ENCODE measurements at places on chromosomes 5 and 9.

GRCh38 chr9:37668116-37668601, 17.4 kb downstream of the FRMPD1 start:
- DNase-seq = peak; percentile 14

- no peak for DNase-seq
These were observed 13.8 kb downstream of the FOXE1 start for GRCh38 chr9:97866848-97867247.

GRCh38 chr9:88897081-88897480, 94.2 kb upstream of the S1PR3 start:
- DNase-seq = no peak

DNA sequence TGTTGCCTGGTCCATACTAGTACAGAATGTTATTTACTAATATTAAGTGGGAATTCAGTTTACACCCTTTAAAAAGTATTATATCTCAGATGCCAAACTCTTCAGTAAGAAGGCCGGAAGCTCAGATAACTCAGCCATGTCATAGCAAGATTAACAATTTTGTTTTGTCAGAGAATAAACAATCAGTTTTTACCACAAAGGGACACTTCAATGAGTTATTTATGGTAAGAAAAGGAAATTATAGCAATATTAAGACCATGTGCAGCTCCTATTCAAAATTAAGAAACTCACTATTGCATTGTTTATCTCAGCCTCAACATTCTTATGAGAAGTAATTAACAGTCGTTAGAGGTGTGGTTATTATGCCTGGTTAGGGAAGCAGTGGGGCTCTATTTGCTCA, 13.1 kb upstream of the ARL15 start:
- DNase-seq = no peak

DNA sequence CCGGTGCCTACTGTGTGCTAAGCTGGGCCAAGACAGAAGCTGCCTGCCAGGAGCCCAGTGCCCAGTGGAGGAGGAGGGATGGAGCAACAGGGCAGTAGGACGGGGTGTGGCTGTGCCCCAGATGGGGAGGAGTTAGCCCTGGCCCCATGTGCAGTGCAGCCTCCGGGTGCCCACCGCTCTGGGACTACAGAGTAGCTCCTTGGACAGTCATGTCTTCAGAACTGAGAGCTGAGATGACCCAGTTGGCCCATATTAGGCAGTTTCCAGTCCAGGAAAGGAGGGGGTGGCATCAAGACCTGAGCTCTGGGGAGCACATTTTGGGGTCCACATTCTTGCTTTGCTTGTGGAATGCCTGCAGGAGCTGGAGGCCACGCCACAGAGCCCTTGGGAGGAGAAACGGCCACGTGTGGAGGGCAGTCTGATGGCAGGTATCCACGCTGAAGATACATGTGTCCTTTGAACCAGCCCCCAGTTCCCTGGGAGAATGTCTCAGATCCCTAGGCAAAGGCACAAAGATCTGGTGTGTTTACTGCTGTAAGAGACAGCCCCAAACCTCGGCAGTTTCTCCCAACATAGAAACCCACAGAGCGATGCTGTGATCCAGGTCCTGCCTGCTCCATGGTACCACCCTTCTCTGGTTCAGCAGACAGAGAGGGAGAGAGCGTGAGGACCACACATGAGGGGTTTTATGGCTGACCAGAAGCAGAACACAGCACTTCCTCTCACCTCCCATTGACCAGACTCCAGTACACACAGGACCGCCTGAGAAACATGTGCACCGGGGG, 46.8 kb upstream of the FCN1 start:
- DNase-seq = no peak

DNA sequence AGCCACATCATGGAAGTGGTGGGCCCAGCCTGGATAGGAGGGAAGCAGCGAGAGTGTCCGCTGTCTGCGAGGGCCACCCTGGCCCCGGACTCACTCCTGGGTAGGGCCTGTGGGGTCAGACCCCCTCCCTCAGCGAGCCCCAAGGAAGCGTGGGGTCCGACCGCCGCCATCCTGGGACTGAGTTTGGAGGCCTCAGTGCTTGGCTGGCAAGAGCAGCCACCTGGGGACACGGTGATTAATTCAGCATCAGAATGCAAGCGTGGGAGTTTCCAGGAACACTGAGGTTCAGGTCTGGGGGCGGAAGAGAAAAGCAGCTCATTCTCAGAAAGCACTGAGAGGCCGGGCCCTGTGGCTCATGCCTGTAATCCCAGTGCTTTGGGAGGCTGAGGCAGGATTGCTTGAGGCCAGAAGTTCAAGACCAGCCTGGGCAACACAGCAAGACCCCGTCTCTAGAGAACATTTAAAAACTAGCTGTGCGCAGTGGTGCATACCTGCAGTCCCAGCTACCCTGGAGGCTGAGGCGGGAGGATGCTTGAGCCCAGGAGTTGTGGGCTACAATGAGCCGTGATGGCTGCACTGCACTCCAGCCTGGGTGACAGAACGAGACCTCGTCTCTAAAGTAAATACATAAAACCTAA, 18.3 kb upstream of the CAMSAP1 start:
- no peak for DNase-seq

- DNase-seq = peak; percentile 45
These were observed 8.4 kb downstream of the TGFBI start for GRCh38 chr5:136037001-136037705.

GRCh38 chr9:6969805-6970204, 212.0 kb downstream of the KDM4C start:
- no peak for DNase-seq

DNA sequence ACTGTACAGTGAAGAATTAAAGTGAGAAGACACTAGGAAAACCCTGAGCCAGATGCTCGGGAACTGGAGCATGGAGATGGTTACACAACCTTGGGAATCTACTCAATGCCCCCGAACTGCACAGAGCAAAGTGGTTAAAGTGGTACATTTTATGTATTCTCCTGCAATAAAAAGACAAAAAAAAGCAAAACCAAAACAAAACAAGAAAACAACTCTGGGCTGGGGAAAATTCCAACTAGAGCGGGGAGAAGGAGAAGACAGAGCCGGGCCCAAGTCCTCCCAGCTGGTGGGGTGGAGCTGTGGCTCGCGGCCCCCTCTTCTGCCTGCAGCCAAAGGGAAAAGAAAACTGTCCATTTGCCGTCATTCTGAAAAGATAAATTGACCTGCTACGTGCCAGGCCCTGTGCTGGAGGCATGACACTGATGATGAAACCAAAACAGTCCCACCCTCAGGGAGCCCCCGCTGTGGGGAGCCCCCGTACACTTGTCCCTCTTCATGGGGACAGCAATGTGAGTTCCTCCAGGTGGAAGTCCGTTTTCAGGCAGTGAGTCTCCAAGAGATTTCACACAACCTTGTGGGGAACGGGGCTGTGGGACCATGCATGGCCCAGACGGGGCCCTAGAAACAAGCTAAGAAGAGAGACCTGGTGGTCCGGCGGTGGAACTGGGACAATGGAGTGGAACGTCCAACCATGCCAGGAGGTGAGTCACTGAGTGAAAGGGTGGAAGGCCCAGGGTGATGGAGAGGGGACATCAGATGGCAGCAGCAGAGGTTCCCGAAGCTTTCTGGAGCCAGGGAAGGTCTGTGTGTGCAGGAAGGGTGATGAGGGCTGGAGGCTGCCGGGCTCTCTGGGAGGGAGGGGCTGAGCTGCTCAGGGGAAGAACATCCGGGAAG, 114.8 kb upstream of the COL5A1 start:
- no peak for DNase-seq

DNA sequence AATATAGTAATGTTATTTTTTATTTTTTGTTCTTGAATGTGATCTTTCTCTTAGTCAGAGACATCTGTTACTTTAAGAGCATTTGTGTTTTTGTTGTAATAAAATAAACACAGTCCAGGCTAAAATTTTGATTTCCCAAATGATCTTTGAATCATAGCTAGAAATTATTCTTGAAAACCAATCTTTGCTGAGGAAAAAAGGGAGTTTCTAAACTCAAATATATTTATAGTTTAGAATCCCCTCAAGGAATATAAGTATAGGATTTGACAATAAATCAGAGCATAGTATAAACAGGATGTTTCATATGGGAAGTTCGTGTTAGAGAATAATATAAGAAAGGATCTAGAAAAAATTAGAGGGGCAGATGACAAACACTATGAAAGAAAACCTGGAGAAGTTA, 118.8 kb upstream of the ADAMTS19 start:
- no peak for DNase-seq

DNA sequence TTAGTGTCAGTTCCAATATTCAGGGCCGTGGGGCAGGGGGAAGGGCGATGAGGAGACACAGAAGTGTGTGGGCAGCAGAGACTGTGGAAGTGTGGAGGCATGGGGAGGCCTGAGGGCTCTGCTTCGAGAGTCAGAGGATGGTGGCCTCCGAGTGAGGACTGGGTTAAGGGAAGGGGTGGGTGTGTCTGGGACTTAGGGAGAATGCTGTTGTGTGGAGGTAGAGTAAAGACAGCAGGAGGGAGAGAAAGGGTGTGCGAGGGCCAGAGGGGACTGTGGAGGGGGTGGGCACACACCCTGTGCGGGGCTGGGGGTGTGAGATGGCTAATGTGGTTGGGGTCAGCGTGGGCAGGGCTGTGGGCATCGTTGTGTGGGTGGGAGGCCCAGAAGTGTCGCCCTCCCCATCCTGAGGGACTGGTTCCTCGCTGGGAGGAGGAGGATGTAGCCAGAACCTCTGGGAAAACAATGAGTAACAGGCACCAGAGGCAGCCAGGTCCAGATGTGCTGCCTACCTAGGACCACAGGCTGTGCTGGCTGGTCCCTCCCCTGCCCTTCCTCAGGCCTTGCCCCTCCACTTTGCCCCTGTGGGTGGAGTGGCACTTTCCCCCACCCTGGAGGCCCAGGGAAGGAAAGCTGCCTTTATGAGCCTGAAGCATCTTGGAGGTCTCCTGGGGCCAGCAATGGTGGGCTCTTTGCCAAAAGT, 4.2 kb downstream of the USP20 start:
- DNase-seq = no peak

- DNase-seq = no peak
These were observed 515.8 kb downstream of the KIF4B start for GRCh38 chr5:155529362-155529761.

GRCh38 chr9:75529463-75529862, 361.0 kb upstream of the PCSK5 start:
- no peak for DNase-seq

- no peak for DNase-seq
These were observed 6.6 kb downstream of the FBXW11 start for GRCh38 chr5:171999877-172000276.

DNA sequence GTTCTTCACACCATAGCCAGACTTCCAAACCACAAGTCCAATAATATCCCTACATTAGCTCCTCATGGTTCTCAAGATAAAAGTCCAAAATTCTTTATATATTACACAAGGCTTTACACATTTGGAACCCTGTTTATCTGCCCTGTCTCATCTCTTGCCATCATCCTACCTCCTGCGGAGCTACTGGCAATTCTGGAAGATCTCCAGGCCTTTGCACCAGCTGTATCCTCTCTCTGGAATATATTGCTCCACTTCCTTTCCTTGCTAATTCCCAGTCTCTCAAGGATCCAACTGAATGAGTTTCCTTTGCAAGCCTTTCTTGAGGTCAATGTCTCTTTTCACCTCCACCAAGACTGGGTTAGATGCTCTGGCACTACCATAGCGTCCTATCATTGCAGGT, 41.3 kb upstream of the MIER3 start:
- no peak for DNase-seq

GRCh38 chr5:52013523-52013922, 630.3 kb downstream of the ISL1 start:
- peak; percentile 91 for DNase-seq

DNA sequence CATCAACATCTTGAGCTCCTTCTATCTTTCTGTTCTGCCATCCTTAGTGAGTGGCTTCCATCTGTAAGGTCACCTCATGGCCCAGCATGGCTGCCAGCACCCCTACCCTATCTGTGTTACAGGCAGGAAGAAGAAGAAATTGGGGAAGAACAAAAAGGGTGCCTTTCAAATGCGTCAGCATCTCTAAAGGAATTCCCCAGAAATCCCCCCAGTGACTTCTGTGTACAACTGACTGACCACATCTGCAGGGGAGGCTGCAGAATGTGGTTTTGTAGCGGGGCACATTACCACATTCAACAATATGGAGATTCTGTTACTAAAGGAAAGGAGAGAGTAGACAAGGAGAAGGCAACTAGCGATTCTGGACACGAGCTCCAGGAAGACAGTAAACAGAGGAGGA, 40.1 kb downstream of the ALG2 start:
- DNase-seq = no peak

- no peak for DNase-seq
These were observed 3.0 kb downstream of the BASP1 start for GRCh38 chr5:17220469-17220868.

GRCh38 chr9:81389569-81389993, 299.8 kb downstream of the TLE1 start:
- DNase-seq = no peak

DNA sequence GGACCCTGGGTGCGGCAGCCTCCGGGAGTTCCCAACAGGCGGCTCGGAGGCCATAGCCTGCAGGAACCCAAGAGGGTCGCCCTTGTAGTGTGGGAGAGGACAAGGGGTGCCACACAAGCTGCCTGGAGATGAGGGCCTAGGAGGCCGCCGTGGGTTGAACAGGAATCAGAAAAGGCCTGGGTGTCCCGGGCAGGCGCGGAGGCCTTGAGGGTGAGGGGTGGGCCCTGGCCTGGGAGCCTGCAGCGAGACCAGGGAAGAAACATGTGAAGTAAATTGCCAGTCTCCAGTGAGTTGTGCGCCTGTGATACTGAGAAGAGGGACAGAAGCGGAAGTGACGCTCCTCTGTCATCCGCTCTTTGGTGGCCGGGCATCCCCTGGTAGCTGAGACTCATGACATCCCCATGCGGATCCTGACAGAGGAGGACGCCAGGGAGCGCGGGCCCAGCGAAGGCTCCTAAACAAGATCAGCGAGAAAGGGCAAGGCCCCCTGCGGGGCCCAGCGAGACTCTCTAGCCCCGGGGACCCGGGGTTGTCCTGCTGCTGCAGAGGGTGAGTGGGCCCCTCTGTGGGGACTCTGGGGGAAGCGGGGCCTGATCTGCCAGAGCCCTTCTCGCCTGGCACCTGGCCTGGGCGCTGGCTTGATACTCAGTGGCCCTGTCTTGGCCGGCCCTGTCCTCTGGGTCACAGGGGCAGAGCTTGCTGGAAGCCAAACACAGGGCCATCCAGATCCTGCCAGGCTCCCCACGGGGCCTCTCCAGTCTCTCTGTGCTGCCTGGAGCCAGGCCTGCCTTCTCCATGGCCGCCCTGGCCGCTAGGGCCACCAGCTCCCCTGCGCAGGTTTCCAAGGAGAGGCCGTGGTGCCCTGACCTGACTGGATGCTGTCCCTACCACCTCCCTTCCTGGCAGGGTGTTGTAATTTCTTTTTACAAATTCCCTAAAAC, 788.4 kb downstream of the TLE4 start:
- no peak for DNase-seq

DNA sequence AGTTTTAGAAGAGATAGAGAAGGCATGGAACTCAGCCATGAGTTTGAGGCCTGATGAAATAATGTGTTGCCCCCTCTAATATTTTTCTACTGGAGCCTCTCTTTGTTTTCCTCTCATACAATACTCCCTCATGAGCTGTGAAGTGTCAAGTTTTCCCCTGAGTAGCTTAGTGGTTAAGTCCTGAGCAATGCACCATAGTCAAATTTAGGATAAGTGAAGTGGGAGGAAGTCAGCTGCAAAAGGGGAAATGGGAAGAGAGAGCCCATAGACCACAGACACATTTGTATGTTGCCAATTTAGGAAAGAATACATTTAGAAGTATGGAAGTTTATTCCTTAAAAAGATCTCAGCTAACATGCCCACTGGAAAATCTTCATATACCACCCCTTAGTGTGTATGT, 171.5 kb upstream of the NREP start:
- DNase-seq = no peak
